ENCODE measurements at places on chromosomes 3 and 15. TPM values are rescaled to one million over a fixed set of nuclear protein-coding genes. Genes with fewer than 3 reads are reported as not detected.

The FSD2 gene
- not detected for total RNA-seq

The ITIH1 gene
- total RNA-seq: not detected

The GRAMD1C gene
- total RNA-seq: 2.2 TPM

GRCh38 chr3:170044271-170044670 is 6.5 kb downstream of the GPR160 start:
- DNase-seq: no peak

Data from M059J (cell line).